ENCODE measurements at places on chromosomes 11 and 22. TPM values are rescaled to one million over a fixed set of nuclear protein-coding genes. Genes with fewer than 3 reads are reported as not detected.

DNA sequence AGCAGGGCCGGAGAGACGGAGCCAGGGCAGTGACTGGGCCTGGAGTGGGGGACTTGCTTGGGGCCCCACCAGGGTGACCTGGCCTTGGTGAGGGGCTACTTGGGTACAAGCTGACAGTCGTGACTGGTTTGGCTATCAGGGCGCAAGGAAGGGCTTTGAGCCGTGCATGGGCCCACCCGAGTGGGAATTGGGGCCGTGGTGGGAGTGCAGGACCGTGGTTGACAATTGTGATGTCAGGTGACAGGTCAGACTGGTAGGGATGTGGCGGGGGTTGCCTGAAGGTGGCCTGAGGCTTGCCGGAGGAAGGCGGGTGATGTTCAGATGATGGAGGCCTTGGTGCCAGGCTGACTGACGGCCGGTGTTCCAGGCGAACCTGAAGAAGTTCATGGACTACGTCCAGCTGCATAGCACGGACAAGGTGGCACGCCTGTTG, 5.6 kb downstream of the SHANK3 start:
- DNase-seq = no peak

GRCh38 chr11:76824083-76824939, 36.4 kb upstream of the ACER3 start:
- DNase-seq = no peak

Gene TBCEL
- 12.6 TPM for total RNA-seq

DNA sequence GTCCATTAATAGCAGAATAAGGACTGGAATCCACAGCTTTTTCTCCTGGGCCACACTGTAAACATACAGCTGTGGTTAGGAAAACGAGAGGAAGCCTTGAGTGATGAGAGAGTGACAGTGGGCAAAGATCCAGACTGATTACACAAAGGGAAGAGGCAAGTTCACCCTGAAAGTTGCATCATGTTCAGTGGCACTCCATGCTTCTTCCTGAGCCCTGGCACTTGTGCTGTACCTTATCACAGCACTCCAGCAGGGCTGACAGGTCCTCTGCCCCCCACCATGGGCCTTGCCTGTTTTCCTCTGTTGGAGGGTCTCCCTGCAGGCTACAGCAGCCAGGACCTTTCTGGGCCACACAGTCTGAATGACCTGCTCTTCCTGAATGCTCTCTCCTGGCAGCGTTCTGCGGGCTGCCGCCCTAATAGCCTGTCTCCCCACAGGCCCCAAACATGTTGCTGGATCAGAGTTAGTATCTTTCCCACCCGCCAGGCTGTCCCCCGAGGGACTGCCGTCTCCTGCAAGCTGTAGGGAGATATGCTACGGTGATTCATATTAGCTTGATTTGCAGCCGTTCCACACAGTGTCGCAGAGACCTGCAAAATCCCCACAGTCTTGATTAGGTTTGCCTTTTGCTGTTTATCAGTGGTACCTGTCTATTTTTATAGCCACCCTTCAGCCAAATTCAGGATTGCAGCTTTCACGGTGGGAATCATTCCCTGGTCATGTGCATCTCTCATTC, 60.2 kb downstream of the NTM start:
- DNase-seq = no peak

GRCh38 chr11:65314501-65315203, at the start of gene CDC42EP2:
TSS of gene CDC42EP2 (plus strand) at chr11:65314866. CDS start at chr11:65320899, 6,033 bp downstream.
- DNase-seq = peak; percentile 68

Gene TRIM48
- 3.0 TPM for total RNA-seq

- DNase-seq = no peak
Measured at GRCh38 chr22:45218976-45219375, 21.7 kb downstream of the KIAA0930 start.

Gene PRG3
- total RNA-seq = not detected

Gene CYP2D6
- total RNA-seq = 0.21 TPM

Gene C11orf52
- total RNA-seq = not detected

DNA sequence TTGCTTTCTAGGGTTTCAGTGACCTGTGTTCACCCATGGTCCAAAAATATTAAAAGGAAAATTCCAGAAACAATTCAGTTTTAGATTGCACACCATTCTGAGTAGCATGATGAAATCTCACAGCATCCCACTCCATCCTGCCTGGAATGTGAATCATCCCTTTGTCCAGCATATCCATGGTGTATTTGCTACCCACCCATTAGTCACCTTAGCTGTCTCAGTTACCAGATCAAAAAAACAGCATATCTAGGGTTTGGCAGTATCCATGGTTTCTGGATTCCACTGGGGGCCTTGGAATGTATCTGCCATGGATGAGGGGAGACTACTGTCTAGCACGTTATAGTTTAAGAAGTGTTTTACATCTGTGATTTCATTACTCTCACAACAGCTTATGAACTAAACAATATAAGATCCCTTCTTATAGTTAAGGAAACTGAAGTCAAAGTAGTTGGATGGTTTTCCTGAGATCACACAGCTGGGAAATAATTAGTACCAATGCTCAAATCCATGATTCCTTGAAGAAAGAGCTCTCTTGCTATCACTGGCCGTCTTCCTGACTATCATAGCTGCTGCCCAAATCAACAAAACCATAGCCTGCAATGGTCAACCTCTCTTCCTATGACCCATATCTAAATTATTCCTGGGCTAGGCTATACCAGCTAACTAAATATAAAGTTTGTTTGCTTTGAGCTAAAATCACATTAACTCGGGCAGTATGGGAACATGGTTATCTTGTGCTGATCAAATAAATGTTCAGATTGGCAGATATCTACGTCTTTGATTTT, 122.6 kb downstream of the MICAL2 start:
- DNase-seq = no peak

DNA sequence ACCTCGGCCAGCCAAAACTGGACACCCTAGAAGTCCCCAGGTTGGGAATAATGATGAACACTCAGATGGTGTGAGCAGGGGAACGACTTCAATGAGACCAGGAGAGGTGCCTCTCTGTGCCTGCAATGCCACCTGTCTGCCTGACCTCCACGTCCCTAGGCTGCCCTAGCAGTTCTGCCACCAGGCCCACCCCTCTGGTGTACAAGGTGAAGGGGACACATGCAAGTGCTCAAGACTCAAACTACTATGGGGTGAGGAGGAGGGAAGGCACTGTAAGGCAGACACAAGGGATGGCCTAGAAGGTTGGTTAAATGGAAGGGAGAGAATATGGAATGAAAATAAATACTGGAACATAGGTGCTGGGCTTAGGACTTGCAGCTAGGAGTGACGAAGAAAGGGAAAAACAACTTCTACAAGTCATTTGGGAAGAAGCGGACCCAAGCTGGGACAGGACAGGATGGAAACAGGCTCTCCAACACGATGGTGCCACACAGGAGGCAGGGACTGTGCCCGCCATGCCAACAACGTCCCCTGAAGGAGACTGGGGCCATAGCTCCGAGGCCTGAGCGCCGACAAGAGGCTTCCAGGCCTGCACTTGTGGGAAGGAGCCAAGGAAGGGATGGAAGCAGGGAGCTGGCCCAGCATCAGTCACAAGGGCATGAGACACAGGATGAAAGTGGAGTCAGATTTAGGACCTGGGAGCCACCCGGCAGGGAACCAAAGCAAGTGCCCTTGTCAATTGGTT, 18.5 kb downstream of the SERPIND1 start:
- no peak for DNase-seq

DNA sequence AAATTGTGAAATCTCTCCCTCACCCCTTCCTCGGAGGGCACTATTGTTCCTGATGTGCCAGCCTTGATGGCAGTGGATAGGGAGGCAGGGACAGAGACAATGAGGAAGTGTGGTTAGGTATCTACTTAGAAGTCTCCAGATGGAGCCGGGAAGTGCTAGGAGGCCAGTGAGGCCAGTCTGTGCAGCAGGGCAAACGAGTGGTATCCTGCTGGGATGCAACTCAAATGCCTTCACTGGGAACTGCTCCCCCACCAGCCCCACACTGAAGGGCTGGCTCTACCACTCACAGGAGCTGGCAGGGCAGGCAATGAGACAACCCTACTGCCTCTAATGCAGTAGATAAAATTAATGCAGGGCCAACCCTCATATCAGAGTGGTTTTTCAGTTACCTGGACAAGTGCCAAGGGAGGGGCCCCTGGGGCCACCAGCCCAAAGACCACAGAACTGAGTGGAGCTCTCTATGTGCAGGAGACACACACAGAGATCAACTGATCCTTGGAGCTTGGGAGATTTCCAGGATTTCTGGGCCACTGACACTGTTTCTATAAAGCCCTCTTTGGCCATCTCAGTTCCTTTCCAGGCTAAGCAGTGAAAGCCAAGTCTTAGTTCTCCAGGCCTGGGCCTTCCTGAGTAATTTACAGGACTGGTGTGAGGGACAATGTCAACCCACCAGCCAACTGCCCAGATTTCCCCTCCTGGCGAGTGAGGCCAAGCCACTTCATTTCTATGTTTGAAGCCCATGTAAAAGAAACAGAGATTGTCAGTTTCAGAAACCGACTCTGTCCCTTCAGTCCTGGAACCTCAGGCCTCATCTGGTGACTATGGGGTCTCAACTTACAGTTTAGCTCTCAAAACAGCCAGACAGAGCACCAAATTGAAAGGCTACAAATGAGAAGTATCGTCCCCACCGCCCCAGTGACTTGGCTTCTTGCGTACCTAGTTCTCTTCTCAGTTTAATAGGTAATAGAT, 4.1 kb downstream of the MIF start:
- DNase-seq = peak; percentile 66

- DNase-seq = no peak
Measured at GRCh38 chr11:95566211-95566610, 223.4 kb downstream of the FAM76B start.

- no peak for DNase-seq
Measured at GRCh38 chr11:76665172-76665571, 5.4 kb downstream of the LRRC32 start.

- DNase-seq = no peak
Measured at GRCh38 chr11:1072116-1072820, 2.4 kb upstream of the MUC2 start.

Gene C11orf21
- not detected for total RNA-seq

DNA sequence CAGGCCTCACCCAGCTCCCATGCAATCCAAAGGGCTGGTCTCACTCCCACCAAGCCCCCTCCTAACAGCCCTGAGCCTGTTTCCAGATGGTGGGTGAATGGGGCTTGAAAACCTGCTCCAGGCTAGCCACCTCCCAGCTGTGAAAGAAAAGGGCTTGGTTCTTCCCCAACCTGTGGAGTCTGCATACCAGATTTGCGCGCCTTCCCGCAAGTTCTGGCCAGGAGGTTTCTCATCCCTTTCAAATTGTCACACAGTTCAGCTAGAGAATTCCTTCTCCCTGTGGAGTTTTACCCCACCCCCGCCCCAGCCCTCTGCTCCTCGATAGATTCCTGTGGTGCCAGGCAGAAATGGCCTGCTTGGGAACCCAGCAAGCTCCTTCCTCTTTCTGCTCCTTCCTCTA, 734.6 kb upstream of the FAT3 start:
- no peak for DNase-seq

Gene NCAM1
- total RNA-seq = not detected

Gene MB
- not detected for total RNA-seq

GRCh38 chr11:37087650-37088572, 489.9 kb upstream of the RAG2 start:
- DNase-seq = no peak

Gene MYH9
- 69.7 TPM for total RNA-seq

Gene RRM1
- total RNA-seq = 66.0 TPM

DNA sequence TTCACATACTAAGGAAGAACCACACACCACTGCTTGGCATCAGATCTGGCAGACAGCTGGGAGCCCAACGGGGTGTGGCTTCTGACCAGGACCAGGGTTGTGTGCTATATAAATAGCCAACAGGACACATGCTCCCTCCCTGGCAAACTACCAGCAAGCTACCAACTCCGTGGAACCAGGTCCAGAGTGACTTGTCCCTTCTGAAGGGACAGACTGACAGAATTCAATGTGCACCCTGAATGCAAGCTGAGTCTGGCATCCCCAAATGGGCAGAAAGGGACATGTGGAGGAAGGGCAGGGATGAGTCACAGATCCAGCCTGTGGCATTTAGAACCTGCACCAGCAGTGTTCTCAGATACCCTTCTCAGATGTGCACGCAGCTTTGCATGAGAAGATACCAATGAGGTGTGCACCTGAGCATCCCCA, 92.9 kb downstream of the MICAL3 start:
- no peak for DNase-seq

DNA sequence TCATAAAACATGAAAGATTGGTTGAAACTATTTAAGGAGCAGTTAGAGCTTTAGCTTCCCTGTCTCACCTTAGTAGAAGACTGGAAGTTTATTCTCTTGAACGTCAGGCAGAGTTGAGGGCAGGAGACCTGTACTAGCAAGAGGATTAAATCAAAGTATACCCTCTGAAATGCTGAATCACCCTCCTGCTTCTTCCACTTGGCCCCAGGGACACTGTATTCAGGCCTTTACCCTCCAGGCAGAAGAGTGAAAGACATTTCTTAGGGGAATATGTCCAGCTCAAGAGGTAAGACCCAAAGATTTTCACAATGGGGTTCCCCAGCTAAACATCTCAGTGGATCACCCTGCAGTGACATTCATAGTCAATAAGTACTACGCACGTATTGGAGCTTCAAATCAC, 11.9 kb downstream of the APOA4 start:
- DNase-seq = no peak

DNA sequence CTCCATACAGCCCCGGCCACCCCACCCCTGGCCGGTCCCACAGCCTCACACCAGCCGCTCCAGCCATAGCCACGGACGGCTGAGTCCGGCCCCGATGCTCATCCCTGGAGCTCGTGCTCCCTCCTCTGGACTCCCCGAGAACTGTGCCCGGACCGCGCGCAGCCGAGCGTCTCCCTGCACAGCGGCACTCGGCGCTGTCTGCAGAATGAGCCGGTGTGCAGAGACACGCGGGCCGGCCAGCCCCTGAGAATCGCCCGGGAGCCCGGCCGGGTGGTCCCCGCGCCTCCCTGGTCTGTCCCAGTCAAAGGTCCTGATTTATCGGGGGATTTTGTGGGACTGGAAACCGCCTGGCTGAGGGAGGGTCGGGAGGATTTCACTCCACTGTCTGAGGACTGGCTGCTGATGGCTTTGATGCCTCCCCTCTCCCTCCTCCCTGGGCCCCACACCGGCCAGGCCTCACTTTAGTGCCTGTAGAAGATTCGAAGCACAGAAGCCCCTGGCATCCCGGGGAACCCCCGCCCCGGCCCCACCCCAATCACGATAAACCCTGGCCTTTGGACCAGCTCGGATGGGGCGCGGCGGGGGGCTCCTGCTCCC, 102.7 kb downstream of the BRD1 start:
- DNase-seq = peak; percentile 71

Gene PRG2
- total RNA-seq = not detected

Gene AMBRA1
- 22.2 TPM for total RNA-seq

- no peak for DNase-seq
Measured at GRCh38 chr11:8108421-8108820, 27.4 kb downstream of the TUB start.

Gene DCDC1
- total RNA-seq = 0.11 TPM

DNA sequence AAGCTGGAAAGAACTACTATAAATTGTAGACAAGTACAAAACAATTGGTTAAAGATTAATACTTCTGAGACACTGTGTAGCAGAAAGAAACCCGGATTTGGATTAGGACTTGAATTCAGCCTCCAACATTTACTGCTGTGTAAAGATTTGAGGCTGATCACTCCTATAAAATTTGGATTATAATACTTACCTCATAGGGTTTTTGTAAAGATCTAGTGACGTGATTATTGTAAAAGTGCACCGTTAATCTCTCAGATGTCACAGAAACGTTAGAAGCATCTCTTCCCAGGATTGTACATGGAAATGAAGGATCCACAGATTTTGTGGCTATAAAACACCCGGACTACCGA, 323 bp upstream of the HIKESHI start:
- no peak for DNase-seq

Gene OR51M1
- total RNA-seq = not detected

Gene LRRC56
- 0.11 TPM for total RNA-seq

- DNase-seq = no peak
Measured at GRCh38 chr11:99370549-99371216, 349.9 kb downstream of the CNTN5 start.
